ENCODE measurements at places on chromosomes 4 and X. TPM values are rescaled to one million over a fixed set of nuclear protein-coding genes. Genes with fewer than 3 reads are reported as not detected.

PRR32 gene
- not detected for total RNA-seq

BANK1 gene
- total RNA-seq, result 0.08 TPM

FGF16 gene
- 0.14 TPM for total RNA-seq

CCDC120 gene
- total RNA-seq, result 1.6 TPM

CT45A10 gene
- not detected for total RNA-seq

FAM133A gene
- total RNA-seq, result 0.58 TPM

FGFR3 gene
- total RNA-seq, result 3.5 TPM

STATH gene
- not detected for total RNA-seq

FAM9A gene
- total RNA-seq, result not detected

LDOC1 gene
- 2.9 TPM for total RNA-seq

PNMA6F gene
- not detected for total RNA-seq

APLN gene
- total RNA-seq, result 15.9 TPM

NKAP gene
- total RNA-seq, result 5.0 TPM

CFP gene
- 3.0 TPM for total RNA-seq

ZNF732 gene
- total RNA-seq, result not detected

ELOVL6 gene
- total RNA-seq, result 2.6 TPM

MAGEA2B gene
- not detected for total RNA-seq

CUL4B gene
- total RNA-seq, result 18.9 TPM

CT45A1 gene
- not detected for total RNA-seq

FRYL gene
- total RNA-seq, result 33.2 TPM

GPR78 gene
- not detected for total RNA-seq

CHM gene
- 13.1 TPM for total RNA-seq

ABLIM2 gene
- 43.5 TPM for total RNA-seq

CFAP47 gene
- total RNA-seq, result not detected

HPGDS gene
- 2.3 TPM for total RNA-seq

All from left ventricle myocardium inferior (tissue), 1 donor.